Thoracic aorta (tissue), 2 donors: ENCODE measurements at places on chromosomes 7 and 10. TPM values are rescaled to one million over a fixed set of nuclear protein-coding genes. Genes with fewer than 3 reads are reported as not detected.

Gene RBP3
- total RNA-seq, result not detected

DNA sequence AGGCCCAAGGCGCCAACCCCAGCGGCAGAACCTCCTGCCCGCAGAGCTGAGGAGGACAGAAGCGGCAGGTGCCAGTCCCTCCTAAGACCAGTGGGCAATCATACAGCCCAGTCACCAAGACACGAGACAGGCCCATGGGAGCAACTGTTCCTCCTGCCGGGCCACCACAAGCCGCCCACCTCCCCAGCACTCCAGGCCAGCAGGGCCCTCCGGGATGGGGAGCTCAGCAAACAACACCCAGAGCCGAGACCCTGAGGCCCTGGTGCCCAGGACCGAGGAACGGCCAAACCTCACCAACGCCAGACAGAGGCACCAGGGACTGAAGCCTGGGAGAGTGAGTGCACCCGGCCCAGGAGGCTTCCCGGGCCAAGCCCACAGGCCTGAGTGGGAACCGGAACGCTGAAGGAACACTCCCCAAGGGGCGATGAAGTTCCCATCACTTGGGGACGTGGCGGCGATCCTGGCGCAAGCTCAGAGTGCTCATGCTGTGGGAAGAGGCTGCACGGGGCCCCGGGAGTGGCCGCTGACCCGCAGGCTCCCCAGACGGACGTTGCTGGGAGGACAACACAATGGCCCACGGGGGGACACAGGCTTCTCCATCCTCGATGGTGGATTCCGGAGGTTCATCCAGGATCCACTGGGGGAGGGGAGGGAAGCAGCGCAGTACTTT is 35.1 kb downstream of the GPER1 start:
- H3K36me3 ChIP-seq, result no peaks in the 10 kb centered on the region
- no peak for DNase-seq
- H3K27ac ChIP-seq, result peak overlapping the region; percentile 71
- H3K27me3 ChIP-seq, result no peaks in the 10 kb centered on the region
- peak overlapping the region; percentile 74 for H3K4me3 ChIP-seq
- H3K4me1 ChIP-seq, result peaks cover 14% of the 10 kb centered on the region

DNA sequence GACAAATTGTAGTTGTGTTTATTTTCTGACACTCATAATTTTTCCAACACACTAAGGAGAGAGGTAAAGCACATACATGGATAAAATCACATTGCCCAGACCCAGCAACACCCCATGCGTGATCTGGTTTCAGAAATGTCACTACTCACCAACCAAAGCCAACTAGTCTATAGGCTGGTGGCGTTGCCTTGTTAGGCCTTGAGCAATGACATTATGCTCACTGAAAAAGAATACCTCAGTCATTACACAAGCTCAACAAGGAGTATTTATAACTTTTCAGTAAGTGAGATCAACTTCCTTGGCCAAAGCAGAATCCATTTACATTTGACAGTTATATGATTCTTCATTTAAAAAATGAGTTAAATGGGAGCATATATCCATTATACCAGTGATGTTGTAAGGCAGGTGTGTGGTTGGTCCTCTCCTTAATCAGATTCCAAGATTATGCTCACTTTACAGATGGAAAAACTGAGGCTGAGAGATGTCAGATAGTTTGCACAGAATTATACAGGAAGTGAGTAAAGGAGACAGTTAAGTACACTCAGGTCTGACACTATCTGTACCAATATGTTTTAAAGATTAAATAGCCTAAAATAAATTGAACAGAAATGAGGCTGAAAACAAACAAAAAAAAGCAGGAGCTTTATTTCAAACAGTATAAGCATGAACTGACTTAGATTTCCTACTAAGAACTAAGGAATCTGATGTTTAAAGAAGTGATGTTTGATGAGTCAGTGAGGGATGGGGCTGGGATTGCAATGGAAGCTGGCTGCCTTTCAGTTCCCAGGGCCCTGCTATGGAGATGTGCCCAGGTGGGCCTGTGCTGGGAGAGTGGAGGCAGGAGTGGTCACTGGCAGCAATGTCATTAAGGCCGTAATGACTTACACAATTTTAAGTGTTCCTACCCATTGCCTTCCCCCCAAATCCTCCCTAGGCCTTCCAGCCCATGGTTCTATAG is 118.3 kb downstream of the RAPGEF5 start:
- no peaks in the 10 kb centered on the region for H3K27me3 ChIP-seq
- no peak overlapping the region for H3K27ac ChIP-seq
- no peaks in the 10 kb centered on the region for H3K36me3 ChIP-seq
- DNase-seq, result no peak

DNA sequence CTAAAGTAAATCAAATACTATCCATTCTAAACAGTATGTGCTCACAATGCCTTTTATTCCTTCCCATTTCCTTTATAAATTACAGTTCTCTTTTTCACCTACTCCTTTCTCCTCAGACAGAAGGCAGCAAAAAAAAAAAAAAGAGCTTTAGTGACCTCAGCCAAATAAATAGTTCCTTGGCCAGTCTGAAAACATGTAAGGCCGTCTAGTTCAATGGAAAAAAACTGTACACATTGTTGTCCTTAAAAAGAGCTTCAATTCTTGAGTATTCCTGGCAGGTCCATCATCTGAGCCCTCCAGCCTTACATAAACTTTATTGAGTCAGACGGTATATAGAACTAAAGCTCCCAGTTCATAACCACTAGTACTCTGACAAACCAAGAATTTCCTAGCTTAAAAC is 185.4 kb downstream of the CACNA2D1 start:
- H3K27ac ChIP-seq, result no peak overlapping the region
- H3K27me3 ChIP-seq, result no peaks in the 10 kb centered on the region
- DNase-seq, result no peak
- peaks cover 18% of the 10 kb centered on the region for H3K4me1 ChIP-seq
- no peak overlapping the region for H3K4me3 ChIP-seq

- no peaks in the 10 kb centered on the region for H3K27me3 ChIP-seq
- no peak for DNase-seq
- H3K4me3 ChIP-seq, result no peak overlapping the region
- H3K27ac ChIP-seq, result no peak overlapping the region
- no peaks in the 10 kb centered on the region for H3K36me3 ChIP-seq
- peaks cover 18% of the 10 kb centered on the region for H3K4me1 ChIP-seq
Observed at GRCh38 chr7:152081088-152081487, 55.6 kb downstream of the GALNT11 start.

DNA sequence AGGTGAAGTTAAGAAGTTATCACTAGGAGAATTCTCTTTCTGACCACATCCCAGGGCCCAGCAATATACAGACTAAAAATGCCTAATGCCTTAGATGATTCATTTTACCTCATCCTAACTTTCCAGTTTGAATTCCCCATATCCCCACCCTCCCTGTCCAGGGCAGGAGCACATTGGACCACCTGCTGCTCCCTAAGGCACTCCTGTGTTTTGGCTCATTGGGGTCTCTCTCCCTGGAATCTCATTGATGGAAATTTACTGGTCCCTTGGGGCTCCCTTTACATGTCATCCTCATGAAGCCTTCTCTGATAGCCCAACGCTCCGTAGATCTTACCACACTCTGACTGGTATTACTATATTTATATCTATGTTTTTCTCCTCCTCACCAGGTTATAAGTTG is 2.7 kb downstream of the IL2RA start:
- no peaks in the 10 kb centered on the region for H3K36me3 ChIP-seq
- no peak for DNase-seq
- H3K4me3 ChIP-seq, result no peak overlapping the region
- H3K27me3 ChIP-seq, result no peaks in the 10 kb centered on the region

DNA sequence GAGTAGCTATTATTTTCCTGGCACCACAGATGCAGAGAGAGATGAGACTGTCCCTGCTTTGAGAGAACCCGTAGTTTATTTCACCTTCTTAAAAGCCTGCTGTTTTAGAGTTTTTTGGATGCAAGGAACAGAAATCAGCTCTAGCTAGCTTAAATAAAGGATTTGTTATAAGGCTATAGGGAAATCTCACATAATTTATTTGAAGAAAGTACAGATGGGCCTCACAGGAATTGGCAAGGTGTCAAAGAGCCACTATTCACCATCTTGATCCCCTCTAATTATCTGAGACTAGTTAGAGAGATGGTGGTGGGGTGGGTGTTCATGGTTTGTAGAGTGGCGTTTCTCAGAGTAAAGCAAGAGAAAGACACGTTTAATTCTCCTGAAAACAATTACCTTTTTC is 7.3 kb downstream of the KMT2E start:
- H3K4me1 ChIP-seq, result peaks cover 78% of the 10 kb centered on the region
- H3K27me3 ChIP-seq, result no peaks in the 10 kb centered on the region
- DNase-seq, result no peak
- no peaks in the 10 kb centered on the region for H3K36me3 ChIP-seq

DNA sequence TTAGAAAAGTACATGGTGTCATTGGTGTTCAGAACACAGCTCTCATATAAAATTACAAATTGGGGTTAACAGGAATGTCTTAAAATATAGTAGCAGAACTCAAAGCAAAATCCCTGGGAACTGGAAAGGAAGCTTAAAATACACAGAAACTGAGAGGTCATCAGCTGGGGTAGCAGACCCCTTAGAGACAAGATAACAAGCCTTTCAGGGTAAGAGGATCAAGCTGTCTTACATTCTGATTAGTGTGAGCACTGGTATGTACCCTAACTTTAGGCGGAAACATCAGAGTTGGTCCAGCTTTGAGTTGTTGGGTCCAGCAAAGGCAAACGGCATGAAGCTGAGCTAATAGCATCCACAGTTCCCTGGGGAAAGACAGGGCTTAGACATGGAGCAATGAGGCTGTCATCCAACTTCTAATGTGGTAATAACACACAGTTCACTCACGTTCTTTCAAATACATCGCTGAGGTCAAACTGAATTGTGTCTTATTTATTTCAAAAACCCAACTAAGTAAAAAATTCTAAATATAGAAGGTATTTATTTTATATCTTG is 32.6 kb downstream of the ARHGAP21 start:
- peaks cover 27% of the 10 kb centered on the region for H3K4me1 ChIP-seq
- no peaks in the 10 kb centered on the region for H3K27me3 ChIP-seq
- peak overlapping the region; percentile 82 for H3K27ac ChIP-seq
- H3K4me3 ChIP-seq, result peak overlapping the region; percentile 40

- H3K4me1 ChIP-seq, result no peaks in the 10 kb centered on the region
- H3K27ac ChIP-seq, result no peak overlapping the region
- no peaks in the 10 kb centered on the region for H3K36me3 ChIP-seq
Observed at GRCh38 chr7:149802966-149803365, 29.6 kb upstream of the ZNF467 start.

- DNase-seq, result no peak
- H3K27ac ChIP-seq, result peak overlapping the region; percentile 63
- H3K27me3 ChIP-seq, result no peaks in the 10 kb centered on the region
Observed at GRCh38 chr7:75989500-75990388, 4.7 kb downstream of the TMEM120A start.

Gene MYH16
- total RNA-seq, result not detected

DNA sequence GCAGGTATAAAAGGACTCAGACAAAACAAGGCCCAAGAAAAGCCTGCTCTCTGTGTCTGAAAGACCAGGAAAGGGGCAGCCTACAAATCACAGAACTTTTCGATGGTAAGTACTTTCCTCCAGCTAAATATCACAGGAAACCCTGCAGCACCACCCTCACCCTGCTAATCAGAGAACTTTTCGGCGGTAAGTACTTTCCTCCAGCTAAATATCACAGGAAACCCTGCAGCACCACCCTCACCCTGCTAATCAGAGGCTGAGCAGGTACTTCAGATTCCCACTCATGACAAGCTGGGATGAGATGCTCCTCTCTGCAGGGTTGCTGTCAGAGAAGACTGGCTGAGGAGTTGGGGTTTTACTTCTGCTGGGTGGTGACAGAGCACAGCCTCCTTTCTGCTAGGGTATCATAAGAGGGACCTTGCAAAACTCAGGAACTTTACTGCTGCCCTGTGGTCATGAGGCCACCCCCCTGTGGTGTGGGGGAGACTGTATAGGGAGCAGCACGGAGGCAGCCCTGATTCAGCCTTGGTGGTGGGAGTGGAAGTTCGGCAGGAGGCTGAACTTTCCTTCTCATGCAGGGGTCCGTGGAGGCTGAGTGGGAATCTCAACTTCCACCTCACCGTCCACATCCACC is 7.2 kb downstream of the WDR37 start:
- no peaks in the 10 kb centered on the region for H3K36me3 ChIP-seq
- H3K27ac ChIP-seq, result no peak overlapping the region
- no peak overlapping the region for H3K4me3 ChIP-seq
- DNase-seq, result no peak
- H3K4me1 ChIP-seq, result peaks cover 4% of the 10 kb centered on the region

- no peak for DNase-seq
- no peak overlapping the region for H3K4me3 ChIP-seq
- no peak overlapping the region for H3K27ac ChIP-seq
- peaks cover 28% of the 10 kb centered on the region for H3K4me1 ChIP-seq
- H3K36me3 ChIP-seq, result no peaks in the 10 kb centered on the region
Observed at GRCh38 chr10:69750011-69750373, 51.7 kb upstream of the COL13A1 start.

DNA sequence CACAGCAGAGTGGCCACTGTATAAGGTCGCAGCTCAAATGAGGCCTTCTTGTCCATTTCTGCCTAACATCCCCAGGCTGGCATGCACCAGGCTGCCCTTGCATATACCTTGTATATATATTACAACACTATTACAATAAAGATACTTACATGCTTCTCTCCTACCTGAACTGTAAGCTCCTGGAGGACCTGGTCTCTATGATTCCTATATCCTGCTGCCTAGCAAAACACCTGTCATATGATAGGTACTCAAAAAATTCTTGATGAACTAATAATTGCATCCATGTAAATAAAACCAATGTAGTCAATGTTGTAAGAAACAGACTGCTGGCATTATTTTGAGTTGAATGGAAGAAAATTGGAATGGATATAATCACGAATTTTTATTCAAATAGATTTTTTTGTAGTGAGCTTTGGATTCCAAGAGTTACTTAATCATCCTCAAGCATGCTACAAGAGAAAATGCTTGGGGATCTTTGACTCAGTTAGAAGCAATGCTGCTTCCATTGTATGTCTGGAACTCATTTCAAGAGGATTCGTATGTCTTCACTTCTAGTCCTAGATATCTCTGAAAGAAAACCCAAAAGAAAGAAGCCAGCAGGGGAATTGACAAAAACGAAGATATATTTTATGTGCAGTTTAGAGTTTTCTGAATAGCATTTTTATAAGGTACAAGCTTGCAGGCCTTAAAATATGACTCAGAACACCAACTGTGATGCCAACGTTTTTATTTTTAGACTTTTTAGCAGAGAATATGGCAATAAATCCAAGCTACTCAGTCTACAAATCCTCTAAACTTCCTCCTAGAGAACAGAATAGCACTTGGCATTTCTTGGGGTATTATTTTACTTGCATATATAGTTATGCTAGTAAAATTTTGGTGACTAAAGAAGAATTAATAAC is 53.1 kb downstream of the OSBPL3 start:
- H3K27ac ChIP-seq, result no peak overlapping the region
- no peak overlapping the region for H3K4me3 ChIP-seq
- no peaks in the 10 kb centered on the region for H3K27me3 ChIP-seq
- no peak for DNase-seq
- H3K36me3 ChIP-seq, result no peaks in the 10 kb centered on the region

GRCh38 chr7:127718340-127718679 is 66.3 kb downstream of the SND1 start:
- no peaks in the 10 kb centered on the region for H3K27me3 ChIP-seq
- no peak overlapping the region for H3K4me3 ChIP-seq
- peaks cover 11% of the 10 kb centered on the region for H3K36me3 ChIP-seq
